ENCODE measurements at places on chromosomes 4 and X. TPM values are rescaled to one million over a fixed set of nuclear protein-coding genes. Genes with fewer than 3 reads are reported as not detected.

DNA sequence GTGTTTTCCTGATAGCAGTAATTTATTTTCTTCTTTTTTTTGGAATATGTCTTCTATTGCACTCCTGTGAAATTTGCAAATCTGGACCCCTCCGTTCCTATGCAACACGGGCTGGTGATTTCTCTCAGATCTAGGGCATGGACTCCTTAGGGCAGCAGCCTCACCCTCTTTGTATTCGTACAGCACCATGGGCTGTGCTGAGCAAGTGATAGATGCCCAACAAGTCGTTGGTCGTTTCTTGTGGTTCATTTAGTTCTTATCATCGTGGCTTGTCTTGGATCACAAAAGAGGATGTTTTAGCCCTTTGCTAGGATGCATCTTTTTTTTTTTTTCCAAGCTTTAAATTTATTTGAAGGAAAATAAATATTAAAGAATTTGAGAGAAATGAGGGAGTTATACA, 82.1 kb downstream of the ARHGAP10 start:
- H3K4me3 ChIP-seq, result no peak overlapping the region
- H3K36me3 ChIP-seq, result peaks cover 2% of the 10 kb centered on the region
- DNase-seq, result no peak

DNA sequence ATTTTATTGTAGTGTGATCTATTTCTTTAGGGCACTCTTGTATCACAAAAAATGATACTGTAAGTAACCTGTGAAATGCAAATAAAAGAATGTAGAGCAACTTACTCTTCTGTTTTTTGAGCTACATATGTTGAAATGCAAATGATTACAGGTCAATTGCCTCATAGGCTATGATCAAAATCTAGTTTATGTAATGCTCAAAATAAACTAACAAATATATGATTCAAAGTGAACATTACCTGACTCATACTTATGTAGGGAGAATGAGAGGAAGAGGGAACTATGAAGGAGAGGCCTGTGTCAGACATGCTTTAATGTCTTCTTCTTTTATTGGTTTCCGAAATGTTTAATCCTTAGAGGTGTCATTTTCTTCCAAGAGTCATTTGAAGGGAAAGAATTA, 5.0 kb upstream of the RPS6KA3 start:
- no peak overlapping the region for H3K4me3 ChIP-seq
- H3K27ac ChIP-seq, result no peak overlapping the region
- DNase-seq, result no peak
- peaks cover 2% of the 10 kb centered on the region for H3K4me1 ChIP-seq
- H3K36me3 ChIP-seq, result no peaks in the 10 kb centered on the region

DNA sequence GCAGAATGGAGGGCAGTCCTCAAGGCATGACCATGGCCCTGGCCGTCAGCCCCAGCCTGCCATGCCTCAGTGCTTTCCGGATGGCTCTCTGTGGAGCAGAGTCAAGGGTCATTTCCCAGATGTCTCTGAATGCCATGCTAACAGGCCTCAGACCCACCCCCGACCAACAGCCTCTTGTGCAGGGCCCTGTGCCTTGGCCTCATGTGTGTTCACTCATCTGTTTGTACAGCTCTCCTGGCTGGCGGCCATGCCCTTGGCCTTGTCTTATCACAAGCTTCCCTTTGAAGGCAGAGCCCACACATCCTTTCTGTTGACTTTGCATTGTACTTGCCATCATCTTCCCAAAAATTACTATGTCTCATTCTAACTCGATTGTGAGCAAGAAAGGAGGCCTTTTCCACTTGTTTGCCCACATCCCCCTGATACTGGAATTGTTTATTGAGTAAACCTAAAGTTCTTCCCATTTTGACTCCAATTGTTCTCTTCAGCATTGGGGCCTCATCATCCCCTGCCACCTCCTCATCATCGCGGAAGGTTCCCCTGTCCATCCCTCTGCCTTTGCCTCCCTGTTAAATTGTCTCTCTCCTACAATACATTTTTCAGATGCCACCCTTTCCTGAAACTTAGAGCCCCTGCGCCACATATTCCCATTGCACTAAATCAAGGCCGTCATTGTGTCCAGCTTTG, 6.3 kb downstream of the CA5B start:
- H3K27ac ChIP-seq, result no peak overlapping the region
- no peaks in the 10 kb centered on the region for H3K27me3 ChIP-seq
- no peak overlapping the region for H3K4me3 ChIP-seq
- H3K36me3 ChIP-seq, result no peaks in the 10 kb centered on the region

GRCh38 chr4:76192236-76192635, 21.4 kb downstream of the SCARB2 start:
- H3K27ac ChIP-seq, result no peak overlapping the region
- no peak for DNase-seq
- H3K4me3 ChIP-seq, result no peak overlapping the region
- peaks cover 3% of the 10 kb centered on the region for H3K36me3 ChIP-seq
- no peaks in the 10 kb centered on the region for H3K27me3 ChIP-seq
- H3K4me1 ChIP-seq, result peaks cover 23% of the 10 kb centered on the region

DNA sequence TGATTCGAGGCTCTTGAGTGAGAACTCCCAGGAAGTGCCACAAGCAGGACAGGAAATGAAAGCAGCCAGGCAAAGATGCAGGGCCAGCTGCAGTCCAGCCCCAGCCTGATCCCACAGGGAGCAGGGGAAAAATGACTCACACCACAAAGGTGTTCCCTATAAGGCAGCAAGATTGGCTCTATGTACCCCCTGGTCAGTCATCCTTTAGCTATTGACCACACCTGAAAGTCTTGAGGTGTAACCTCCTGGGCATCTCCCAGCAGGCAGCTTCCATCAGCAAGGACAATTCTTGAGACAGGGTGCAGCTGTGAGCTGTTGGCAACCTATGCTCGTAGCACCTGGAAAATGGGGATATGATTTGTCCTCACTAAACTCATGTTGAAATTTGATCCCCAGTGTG, 27.9 kb upstream of the EXOC1L start:
- DNase-seq, result no peak
- no peak overlapping the region for H3K4me3 ChIP-seq
- no peaks in the 10 kb centered on the region for H3K4me1 ChIP-seq
- peaks cover 8% of the 10 kb centered on the region for H3K27me3 ChIP-seq
- no peak overlapping the region for H3K27ac ChIP-seq

DNA sequence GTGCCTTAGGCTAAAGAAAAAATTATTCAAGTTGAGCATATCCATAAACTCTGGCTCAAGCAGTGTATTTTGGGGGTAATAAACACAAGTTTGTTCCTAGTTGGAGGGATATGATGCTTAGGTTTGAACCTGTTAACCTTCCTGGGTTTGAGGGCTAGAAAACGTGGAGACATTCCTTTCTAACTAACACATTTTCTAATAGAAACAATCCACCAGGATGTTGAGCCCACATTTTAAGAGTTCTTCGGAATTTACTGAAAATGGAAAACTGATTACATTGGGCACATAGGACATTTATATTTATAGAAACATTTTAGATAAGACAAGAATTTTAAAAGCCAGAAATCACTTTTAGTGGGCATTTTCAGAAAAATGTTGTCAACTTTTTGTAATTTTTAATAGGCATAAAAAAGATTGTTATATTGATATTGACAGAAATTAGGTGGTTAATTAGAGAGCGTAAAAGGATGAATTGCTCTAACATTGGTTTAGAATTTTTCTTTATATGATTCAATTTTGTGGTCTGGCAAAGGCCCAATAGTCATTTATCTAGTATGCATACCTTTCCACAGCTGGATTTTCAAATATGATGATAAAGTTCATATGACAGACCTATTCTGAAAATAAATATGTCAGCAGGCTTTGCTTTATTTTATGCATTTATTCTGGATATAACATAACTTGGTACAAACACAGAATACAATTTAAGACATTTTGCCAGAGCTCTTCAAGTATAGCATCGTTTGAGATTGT, 49.2 kb downstream of the CEP44 start:
- H3K4me3 ChIP-seq, result no peak overlapping the region
- H3K27me3 ChIP-seq, result no peaks in the 10 kb centered on the region
- peak; percentile 69 for DNase-seq

DNA sequence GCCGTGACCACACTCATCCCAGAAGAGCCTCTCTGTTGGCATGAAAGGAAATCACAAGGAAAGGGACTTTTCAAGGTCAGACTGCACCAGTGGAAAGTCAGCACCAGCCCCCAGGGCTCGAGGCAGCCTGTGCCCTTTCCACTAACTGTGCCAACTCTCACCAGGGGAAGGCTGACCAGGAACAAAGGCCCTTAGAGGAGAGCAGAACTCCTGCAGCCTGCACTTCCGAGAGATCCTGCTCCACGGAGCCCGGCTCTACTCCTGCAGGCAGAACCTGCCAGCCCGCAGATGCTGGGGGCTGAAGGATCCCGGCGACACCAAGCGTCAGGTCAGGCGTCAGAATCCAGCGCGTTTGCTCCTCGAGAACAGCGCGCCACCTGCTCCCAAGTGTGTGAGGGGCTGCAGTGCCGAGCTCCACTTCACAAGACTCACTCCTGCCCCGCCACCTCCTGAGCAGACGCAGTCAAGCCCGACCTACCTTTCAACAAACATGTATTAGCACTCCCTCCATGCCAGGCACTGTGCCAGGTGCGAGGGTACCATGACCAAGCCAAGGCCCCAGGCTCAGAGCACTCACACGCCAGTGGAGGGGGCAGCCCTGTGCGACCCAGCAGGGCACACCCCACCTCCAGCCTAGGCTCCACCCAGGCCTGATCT, 13.6 kb upstream of the HELT start:
- no peak overlapping the region for H3K4me3 ChIP-seq
- H3K27ac ChIP-seq, result no peak overlapping the region
- DNase-seq, result no peak
- H3K27me3 ChIP-seq, result no peaks in the 10 kb centered on the region

DNA sequence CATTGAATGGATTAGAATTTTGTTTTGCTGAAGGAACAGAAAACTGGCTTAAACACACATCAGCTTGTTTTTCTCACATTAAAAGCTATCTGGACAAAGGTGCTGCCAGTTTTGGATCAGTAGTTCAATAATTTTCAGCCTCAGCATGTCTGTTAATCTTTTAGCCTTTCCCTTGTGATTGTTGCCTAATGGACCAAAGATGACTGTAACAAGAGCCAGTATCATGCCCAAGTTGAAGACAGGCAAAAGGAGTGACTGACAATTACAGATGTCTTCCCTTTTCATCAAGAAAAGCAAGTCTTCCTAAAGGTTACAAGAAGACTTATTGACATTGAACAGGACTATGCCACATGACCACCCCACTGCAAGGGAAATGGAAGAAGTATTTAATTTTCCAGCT, 419.7 kb downstream of the MAPK10 start:
- H3K27ac ChIP-seq, result no peak overlapping the region
- peaks cover 2% of the 10 kb centered on the region for H3K4me1 ChIP-seq
- no peak overlapping the region for H3K4me3 ChIP-seq
- no peak for DNase-seq
- no peaks in the 10 kb centered on the region for H3K27me3 ChIP-seq
- H3K36me3 ChIP-seq, result no peaks in the 10 kb centered on the region

DNA sequence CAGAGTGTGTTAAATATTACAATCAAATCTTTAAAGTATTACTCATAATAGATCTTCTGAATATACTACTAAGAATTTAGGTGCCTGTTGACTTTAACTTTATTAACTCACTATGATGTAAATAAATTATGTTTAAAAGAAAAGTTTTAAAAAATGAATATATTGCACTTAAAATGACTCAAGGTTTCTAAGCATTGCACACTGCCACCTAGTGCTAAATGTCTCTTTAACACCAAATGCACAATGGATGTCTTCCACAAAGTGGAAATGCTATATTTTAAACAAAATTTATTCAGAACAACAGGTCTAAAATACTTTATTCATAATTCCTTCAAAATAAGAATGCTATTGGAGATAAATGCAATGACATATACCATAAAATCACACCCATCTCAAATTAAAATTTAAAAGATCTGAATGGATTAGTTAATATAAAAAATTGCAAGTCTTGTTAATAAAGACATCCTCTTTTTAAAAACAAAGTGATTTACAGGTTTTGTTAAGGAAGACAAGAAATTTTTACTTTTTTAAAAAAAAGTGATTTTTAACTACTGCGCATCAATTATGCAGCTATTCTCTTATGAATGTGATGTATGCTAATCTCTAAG, 5.5 kb downstream of the INPP4B start:
- H3K4me1 ChIP-seq, result peaks cover 3% of the 10 kb centered on the region
- peak; percentile 41 for DNase-seq
- no peaks in the 10 kb centered on the region for H3K36me3 ChIP-seq
- no peaks in the 10 kb centered on the region for H3K27me3 ChIP-seq
- no peak overlapping the region for H3K27ac ChIP-seq
- H3K4me3 ChIP-seq, result no peak overlapping the region

GRCh38 chr4:115515772-115516171, 402.4 kb upstream of the NDST4 start:
- H3K36me3 ChIP-seq, result no peaks in the 10 kb centered on the region
- H3K4me1 ChIP-seq, result no peaks in the 10 kb centered on the region
- no peak overlapping the region for H3K4me3 ChIP-seq
- no peak overlapping the region for H3K27ac ChIP-seq

DNA sequence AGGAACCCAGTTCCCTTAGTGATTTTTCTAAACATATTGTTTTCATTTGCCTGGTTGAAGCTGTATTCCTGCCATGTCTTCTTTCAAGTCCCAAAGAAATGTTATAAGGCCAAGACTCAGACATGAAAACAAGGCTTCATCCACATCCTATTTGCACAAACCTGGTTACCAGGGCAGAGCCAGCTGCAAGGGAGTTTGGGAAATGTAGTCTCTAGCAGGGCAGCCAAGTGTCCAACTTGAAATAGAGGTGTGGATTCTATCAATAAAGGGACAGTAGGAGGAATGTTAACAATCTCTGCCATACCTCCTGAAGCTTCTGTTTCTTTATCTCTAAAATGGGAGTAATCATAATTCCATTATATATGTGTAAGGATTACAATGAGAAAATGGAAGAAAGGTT, 56.6 kb downstream of the INTS12 start:
- no peaks in the 10 kb centered on the region for H3K27me3 ChIP-seq
- H3K27ac ChIP-seq, result no peak overlapping the region
- H3K36me3 ChIP-seq, result no peaks in the 10 kb centered on the region
- DNase-seq, result no peak
- no peak overlapping the region for H3K4me3 ChIP-seq

DNA sequence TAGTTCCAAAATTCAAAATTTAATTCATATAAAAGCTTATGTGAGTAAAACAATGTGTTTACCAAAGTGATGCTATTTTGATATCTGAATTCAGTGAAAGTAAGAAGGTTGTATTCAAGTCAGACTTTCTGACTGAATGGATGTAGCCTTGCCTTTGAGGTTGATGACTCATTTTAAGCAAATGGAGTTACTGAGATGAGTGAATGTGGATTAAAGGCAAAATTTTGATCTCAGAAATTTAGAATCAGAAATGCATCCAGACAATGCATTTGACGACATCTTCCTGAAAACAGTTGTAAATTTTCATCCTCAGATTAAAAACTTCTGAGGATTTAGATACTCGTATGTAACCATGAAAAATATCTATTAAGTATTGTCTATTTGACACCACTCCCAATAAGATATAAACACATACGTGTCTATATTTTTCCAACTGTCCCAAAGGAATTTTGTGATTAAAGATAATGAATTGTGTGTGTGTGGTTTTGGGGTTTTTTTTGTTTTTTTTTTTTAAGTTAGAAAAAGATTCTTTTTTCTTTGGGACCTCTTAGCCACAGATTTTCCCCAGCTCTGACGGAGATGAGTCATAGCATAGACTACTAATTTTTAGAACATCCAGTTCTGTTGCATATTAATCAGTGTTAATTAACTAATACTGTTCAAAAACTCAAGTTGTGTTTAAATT, 34.4 kb downstream of the NFKB1 start:
- no peaks in the 10 kb centered on the region for H3K36me3 ChIP-seq
- DNase-seq, result peak; percentile 67
- no peaks in the 10 kb centered on the region for H3K4me1 ChIP-seq
- H3K27ac ChIP-seq, result no peak overlapping the region
- H3K27me3 ChIP-seq, result no peaks in the 10 kb centered on the region

PPEF2 gene
- not detected for total RNA-seq

PTTG2 gene
- total RNA-seq, result not detected

MAGED4 gene
- total RNA-seq, result 26.9 TPM

GLUD2 gene
- total RNA-seq, result 1.8 TPM

SLC10A6 gene
- total RNA-seq, result 0.51 TPM

AKAP4 gene
- total RNA-seq, result not detected

PRSS12 gene
- total RNA-seq, result 59.9 TPM

Measured in fibroblast of lung (primary cell).